ENCODE measurements at places on chromosomes 7 and 10.

GRCh38 chr10:108014145-108014901, 849.8 kb upstream of the SORCS1 start:
- DNase-seq: no peak

DNA sequence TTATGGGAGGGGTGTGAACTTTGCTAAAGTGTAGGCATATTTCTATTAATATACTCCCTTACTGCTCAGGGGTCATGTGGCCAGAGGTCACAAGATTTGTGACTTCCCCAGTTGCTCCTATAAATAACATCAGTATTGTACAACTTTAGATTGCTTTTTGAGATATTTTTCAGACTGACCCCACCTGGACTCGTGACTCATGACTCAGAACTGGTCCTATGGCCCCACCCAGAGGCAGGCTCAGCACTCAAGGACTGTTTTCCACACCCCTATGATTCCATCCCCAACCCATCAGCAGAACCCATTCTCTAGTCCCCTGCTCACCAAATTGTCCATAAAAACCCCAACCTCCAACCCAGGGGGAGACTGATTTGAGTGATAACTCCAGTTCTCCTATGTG, 2.7 kb upstream of the CUL2 start:
- no peak for DNase-seq

DNA sequence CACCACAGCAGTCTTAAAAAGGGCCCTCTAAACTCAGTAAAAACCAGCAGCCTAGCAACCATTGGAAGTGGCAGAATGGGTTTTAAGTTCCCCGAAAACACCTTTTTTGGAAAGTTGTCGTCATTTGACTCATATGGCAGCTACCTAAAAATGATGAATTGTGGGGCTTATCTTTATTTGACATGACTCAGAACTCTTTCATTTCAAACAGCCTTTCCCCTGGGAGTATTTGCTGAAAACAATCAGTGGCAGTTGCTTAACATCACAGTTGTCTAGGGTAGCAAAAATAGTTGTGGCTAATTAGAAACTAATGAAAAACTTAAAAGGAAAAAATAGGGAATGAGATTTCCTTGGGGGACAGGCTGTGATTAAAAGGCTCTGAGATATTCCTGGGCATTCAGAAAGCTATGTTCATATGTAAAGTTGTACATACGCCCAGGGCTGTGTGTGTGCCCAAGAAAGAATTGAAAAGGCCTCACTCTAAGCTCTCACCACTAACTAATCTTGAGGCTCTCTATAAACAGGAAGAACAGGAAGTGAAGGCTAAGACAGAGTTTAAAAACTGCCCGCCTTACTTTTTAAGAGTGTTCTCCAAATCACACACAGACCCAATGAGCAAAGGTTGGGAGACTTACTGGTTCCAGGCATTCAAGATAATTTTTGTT, 81.7 kb upstream of the HECTD2 start:
- DNase-seq: no peak

- no peak for DNase-seq
Measured at GRCh38 chr7:156063241-156063810, 251.1 kb upstream of the SHH start.

GRCh38 chr7:24370541-24370940, 86.6 kb downstream of the NPY start:
- no peak for DNase-seq

DNA sequence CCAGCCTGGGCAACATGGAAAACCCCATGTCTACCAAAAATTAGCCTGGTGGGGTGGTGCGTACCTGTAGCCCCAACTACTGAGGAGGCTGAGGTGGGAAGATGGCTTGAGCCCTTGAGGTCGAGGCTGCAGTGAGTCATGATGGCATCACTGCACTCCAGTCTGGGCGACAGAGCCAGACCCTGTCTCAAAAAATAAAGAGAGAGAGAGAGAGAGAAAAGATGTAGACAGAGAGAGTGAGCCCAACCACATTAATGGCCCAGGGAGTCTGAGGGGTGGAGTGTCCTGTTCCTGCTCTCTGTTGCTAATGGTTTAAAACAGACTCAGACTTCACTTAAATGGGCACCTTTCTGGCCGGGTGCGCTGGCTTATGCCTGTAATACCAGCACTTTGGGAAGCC, 455.7 kb upstream of the GALNT17 start:
- DNase-seq: no peak

DNA sequence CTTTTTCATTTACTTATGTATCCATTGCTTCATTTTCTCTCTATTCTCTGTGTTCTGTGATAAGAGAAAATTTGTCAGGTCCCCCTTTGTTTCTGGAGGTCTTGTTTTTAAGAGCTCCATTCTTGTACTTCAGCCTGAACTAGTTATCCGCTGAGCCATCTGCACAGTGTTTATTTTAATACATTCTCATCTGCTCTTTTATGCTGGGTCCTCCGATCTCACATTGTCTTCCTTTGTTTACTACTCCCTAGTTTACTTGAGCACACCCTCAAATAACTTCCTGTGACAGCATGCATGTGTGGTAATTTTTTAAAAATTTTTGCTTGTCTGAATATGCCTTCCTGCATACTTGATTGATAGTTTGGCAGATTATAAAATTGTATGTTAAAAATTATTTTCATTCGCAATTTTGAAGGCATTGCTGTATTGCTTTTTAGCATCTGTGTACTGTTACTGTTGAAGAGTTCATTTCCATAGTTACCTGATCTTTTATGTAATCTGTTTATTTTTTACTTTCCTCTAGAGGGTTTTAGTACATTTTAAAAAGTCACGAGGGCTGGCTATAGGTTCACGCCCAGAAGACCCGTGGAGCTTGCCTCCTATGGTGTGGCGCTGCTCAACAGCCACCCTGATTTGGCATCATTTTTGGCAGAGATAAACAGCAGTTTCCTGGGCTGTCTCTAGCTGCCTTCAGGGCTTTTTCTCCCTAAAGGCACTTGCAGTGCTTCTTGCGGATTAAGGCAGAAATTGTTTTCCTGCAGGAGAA, 31.9 kb downstream of the RSBN1L start:
- DNase-seq: peak; percentile 3

Data from cerebellar nuclear complex (tissue), 1 donor.